T1000 (cell line): ENCODE measurements at places on chromosomes 12 and 14.

DNA sequence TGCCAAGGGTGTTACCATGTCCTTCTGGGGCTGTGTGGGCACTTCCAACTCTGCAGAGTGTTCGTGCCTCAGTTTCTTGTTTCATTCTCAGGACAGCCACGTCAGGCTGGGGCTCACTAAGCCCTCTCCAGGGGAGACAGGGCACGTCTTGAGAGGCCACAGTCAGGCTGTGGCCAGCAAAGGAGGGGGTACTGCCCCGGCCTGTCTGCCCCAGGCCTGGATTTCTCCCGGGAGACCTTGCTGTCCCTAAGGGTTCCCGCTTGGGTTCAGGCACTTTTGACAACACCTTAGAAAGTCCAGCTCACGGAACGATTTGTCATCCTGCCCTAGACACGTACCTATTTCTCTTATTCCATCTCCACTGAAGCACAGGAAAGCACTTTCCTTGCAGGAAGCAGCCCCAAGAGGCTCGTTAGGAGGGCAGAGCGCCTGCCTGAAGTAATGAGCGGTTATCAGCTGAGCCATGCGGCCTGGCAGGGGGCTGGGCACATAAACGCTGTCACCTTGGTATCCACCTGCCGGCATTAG is 290.4 kb upstream of the RTL1 start:
- DNase-seq: no peak

DNA sequence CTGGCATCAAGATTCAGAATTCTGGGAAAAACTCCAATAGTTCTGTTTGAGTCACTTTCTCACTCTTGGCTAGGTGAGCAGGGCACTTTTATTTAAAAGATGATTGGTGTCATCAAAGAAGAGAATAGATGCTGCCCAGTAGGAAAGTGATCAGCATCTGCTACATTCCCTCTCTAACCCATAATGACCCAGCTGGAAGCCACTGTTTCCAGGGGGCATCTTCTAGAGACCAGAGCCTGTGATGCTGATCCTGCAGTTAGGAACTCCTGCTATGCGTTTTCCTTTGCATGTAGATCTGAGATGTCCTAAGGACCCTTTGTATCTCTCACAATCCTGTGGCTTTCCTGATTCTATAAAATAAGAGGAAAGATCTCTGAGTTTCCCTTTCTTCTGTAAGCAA is 79.9 kb upstream of the TMTC1 start:
- DNase-seq: no peak

DNA sequence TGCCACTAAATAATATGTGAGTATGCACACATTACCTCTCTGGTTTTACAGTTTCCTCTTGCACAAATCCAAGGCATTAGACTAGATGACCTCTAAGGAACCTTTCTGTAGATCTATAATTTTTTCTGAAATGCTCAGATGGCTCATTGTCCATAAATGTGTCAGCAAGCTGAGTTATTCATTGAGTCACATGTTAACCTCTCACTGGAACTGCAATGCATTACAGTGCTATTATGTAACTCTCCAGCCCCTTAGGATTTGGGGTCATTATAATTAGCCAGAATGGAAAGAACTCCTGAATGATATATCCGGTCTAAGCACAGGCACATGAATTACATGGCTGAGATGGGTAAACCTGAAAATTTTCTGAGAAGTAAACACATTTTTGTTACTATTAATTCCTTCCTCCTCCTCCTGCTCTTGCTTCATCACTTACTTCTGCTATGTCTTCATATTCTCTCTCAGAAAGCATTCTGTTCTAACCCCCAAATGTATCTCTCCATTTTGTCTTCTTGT is 20.3 kb upstream of the DRAM1 start:
- DNase-seq: no peak

- no peak for DNase-seq
Observed at GRCh38 chr14:51521764-51522163, 129.9 kb upstream of the FRMD6 start.

- DNase-seq: no peak
Observed at GRCh38 chr12:105928436-105928835, 210.3 kb downstream of the NUAK1 start.

- DNase-seq: no peak
Observed at GRCh38 chr14:71532790-71533189, 399.4 kb upstream of the RGS6 start.
